ENCODE measurements at places on chromosomes 3 and 15.

DNA sequence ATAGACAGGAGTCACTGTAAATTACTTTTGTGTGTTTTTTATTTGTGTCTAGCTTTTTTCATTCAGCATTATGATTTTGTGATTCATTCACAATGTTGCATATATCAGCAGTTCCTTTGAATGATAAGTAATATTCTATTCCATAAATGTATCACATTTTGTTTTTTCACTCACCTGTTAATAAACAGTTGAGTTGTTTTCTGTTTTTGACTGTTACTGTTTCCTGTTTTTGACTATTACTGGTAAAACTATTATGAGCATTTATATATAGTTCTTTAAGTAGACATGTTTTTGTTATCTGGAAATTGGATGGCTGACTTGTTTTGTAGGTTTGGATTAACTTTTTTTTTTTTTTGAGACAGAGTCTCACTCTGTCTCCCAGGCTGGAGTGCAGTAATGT lies 138.4 kb downstream of the RSRC1 start:
- DNase-seq, result no peak

DNA sequence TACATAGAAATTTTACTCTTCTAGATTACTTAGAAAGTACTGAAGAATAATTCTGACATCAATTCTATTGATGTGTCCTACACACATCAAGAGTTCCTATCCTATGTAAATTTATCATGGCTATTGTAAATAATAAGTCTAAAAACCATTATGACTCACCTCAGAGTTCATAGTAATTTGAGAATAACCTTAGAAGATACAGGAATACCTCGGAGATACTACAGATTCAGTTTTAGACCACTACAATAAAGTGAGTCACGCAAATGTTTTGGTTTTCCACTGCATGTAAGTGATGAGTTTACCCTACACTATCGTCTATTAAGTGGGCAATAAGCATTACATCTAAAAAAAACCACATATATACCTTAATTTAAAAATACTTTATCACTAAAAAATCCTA lies 74.8 kb downstream of the NR1I2 start:
- DNase-seq, result no peak

GRCh38 chr3:86938416-86939105 lies 52.4 kb downstream of the VGLL3 start:
- DNase-seq, result no peak

- no peak for DNase-seq
Observed at GRCh38 chr15:47388299-47388698, 329.0 kb upstream of the SEMA6D start.

DNA sequence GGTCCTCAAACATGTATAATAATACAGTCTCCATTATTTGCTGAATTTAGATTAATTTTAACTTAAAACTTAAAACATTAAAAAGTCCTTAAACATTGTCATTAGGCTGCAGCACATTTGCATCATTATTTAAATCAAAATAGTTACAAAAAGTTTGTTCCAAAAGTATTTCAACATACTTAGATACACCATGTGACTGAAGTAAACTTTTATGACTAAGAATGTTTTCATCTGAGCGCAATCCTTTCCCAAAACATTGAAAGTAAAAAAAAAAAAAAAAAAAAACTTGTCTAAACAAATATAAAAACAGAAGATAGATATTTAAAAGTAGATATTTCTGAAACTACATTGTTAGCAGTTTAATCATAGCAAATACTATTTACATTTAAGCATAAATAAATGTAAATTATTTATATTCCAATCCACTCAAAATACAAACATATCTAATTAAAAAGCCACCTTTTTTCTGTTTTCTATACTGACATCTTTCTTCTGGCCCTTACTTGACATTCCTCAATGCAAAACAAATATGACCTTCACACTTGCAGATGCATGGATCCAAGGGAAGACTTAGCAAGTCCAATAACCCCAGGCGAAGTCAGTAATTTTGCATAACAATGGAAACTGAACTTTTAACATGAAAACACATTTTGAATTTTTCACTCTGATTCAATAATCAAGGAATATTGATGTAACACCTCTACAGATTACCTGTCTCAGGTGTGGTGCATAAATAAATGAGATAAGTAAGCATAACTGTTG lies 10.3 kb downstream of the FAM227B start:
- DNase-seq, result no peak

DNA sequence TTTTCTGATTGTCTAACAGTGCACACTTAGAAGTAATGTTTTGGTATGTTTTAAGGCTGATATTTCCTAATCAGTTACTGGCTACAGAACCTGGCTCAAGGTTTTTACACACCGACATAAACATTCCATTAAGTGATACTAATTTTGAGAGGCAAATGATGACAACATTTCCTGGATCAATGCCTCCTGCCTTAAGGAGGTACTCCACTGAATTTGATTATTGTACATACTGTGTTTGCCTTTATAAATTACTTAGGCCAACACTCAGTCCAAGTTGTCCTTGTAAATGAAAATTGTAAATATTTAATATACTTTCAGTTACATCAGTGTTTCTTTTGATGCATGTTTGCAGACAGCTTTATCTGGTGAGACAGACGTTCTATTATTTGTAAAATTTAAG lies 24.2 kb upstream of the LXN start:
- no peak for DNase-seq

DNA sequence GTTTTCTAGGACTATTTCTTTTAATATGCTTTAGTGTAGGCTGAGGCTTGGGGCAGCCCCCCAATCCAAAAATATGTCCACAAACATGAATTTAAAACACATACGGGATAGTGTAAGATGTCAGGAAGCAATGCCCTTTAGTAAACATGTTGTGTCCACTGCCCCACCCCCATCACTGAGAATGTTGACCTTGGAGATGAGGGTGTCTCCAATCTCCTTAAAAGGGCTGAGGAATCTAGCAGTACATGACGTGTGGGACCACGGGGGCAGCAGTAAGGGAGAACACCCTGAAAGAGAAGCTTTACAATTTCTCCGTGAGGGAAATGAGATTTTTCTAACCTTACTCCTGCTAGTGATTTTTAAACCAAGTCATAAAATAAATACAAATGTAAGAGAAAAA lies 84.7 kb downstream of the SQOR start:
- no peak for DNase-seq

DNA sequence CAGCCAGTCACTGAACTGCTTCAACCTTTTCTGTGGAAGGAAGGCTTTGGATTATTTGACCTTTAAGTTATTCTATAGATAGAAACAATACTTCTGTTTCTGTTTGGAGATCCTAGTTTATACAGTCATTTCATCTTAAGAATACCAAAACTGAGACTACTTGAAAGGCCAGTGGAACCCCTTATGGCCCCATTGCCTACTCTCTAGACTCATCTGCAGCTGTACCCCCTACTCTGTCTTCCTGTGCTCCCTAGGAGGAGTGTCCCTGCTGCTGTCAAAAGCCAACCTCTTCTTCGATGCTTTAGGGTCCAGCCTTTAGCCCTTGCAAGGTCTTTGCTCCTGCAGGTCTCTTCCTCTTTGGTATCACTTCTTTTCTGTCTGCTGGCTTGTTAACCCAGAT lies 169.6 kb downstream of the EDEM1 start:
- no peak for DNase-seq

- no peak for DNase-seq
Observed at GRCh38 chr3:114556657-114557213, 262.9 kb downstream of the TIGIT start.

- peak; percentile 36 for DNase-seq
Observed at GRCh38 chr3:171173736-171174135, 147.2 kb upstream of the SLC2A2 start.

DNA sequence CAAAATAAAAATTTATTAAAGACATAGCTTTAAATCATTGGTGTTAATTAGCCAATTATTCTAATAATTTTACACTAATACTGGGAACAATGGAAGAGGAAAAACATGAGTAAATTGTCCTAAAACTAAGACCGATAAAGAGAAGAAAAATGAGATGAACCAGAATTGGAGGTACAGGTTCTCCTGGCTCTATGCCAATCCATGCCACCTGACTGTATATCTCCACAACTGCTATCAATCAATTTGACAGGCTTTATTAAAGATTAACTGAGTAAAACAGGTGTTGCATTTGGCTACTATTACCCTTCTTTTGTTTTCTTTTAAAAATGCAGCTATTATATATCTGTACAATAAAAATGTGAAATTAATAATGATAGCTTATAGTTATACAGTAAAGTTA lies 850.0 kb downstream of the CADM2 start:
- no peak for DNase-seq

DNA sequence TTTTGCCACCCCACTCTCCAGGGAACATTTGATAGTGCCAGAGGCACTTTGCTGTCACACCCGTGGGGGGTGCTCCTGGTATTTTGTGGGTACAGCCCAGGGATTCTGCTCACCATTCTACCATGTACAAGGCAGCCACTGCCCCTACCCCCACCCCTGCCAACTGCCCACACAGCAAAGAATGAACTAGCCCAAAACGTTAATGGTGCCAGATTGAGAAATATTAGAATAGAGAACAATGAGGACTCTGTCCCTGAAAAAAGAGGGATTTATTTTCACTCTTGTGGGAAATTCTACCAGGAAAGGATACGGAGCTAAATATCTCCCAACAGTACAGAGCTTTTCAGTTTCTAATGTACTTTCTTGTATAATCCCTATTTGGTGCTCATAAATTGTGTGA lies 154.5 kb upstream of the SUCLG2 start:
- DNase-seq, result no peak

GRCh38 chr15:80324545-80325080 lies 72.6 kb upstream of the CTXND1 start:
- no peak for DNase-seq

GRCh38 chr15:89107984-89108383 lies 19.7 kb downstream of the ABHD2 start:
- DNase-seq, result no peak

DNA sequence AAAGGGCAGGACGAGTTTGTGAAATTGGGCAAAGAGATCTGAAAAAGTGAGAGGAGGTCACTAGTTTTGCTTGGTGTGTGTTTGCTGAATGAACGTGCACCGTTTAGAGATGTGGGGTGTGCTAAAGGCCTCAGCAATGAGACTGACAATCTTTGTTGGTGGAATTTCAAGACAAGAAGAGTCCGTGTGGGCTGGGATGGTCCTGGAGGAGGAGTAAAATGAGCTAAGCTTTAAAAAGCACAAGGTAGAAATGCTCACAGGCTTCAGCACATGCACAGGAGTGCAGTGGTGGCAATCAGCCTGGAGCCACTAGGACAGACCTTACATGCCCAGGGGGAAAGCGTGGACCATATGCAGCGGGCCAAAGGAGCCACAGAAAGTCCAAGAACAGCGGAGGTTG lies 1.5 kb upstream of the CPLX3 start:
- DNase-seq, result no peak

GRCh38 chr3:83354205-83354604 lies 1592.8 kb upstream of the GBE1 start:
- DNase-seq, result no peak

- no peak for DNase-seq
Observed at GRCh38 chr15:40287968-40288367, 5.1 kb upstream of the ANKRD63 start.

GRCh38 chr3:161559177-161559998 lies 62.8 kb downstream of the OTOL1 start:
- no peak for DNase-seq

- DNase-seq, result no peak
Observed at GRCh38 chr3:101512396-101512645, 691 bp downstream of the SENP7 start.

DNA sequence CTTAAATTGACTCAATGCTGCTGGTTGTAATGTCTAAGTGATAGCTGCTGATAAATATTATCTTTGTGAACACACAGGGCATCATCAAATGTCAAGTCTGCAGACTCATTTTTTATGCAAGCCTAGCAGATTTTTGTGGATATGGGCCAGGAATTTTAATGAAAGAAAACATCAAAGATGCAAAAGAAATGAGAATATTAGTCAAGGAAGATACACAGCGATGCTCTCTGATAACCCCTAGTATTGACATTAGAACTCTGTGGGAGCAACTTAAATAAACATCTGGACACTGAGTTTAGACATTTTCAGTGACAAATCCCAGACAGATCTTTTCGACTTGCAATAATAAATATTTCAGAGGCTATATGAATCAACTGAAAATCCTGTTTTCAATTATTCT lies 28.3 kb downstream of the POLR2M start:
- DNase-seq, result no peak

DNA sequence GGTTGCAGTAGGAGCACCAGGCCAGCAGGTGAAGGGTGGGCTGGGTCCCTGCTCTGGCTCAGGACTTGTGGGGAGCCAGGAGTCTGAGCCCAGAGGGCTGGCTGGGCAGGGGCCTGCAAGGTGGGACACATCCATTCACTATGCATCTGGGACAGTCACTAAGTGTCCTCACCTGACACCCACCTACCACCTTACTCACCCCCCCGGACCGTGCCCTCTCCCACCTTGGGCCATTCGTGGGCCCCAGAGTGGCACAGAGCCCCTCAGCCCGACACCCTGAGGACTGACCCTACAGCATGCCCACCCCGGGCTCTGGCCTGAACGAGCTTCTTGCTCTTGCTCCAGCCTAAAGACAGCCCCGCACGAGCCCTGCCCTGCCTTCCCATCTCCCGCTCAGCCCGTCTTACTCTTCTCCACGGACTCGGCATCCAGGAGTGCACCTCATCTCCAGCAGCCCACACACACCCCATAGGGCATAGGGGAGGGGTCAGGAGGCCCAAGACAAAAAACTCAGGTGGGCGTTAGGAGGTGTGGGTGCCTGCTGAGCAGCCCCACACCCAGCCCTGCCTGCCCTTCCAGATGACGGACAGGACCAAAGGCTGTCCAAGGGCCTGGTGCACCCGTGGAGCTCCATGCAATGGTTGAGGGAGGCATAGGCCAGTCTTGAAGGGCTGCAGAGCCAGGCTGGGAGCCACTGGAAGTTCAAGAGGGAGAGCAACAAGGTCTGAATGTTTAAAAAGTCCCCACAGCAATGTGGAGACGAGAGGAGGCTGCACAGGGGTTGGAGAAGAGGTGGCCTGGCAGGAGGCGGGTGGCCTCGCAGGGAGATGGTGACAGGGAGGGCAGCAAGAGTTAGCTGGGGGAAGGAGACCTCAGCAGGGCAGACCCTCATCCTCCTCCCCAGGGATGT lies 27.0 kb downstream of the PTH1R start:
- peak; percentile 17 for DNase-seq

DNA sequence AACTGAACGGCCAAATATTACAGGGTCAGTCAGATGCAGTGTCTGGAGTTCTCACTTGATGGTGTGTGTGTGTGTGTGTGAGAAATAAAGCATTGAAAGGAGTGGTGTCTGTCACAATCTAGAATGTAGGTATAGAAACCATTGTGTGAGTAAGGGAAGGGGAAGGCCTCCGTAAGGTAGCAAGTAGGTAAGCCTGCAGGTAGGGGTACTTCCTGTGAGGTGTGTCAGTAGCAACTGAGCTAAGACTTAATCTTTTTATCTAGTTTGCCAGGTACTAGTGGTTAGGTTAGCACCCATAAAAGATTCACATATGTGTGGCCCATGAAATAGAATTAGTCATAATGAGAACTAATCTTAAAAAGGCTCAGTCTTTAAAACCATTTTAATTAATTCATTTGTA lies 1517.8 kb downstream of the SI start:
- no peak for DNase-seq
